ENCODE measurements at places on chromosomes 1 and 21.
A peak's percentile ranks its signal among the peaks of the same experiment; 100 is the strongest.

DNA sequence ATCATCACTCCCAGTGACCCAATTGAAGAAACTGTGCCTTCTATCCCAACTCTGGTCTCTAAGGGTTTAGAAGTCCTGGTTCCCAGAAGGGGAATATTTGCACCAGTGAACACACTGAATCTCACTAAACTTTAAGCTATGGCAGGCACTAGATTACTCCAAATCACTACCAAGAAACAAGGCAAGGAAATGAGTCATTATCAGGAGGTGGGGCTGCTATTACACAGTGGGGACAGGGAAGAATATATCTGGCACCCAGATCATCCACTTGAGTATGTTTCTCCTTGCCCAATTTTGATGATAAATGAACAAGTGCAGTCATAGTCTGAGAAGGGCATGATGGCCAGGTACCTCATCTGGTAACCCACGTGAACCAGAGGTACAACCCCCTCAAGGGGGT is 7.0 kb downstream of the MRPL9 start:
- DNase-seq: no peak

DNA sequence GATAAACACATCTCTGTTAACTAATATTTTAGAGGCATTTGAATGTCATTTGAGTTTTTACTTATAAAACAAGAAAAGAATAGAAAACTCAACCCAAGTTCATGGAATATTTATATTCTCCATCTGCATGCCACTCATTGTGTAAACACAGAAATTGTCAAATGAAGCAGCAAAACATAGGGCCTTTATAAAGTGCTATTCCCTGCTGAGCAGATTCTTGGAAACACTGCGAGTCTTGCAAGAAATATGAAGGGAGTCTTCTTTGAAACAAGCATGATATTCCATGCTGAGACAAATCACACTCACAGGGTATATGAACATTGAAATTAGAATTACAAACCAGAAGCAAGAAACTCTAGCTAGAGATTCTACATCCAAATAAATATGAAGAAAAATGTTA is 655.8 kb downstream of the BRINP3 start:
- no peak for DNase-seq

DNA sequence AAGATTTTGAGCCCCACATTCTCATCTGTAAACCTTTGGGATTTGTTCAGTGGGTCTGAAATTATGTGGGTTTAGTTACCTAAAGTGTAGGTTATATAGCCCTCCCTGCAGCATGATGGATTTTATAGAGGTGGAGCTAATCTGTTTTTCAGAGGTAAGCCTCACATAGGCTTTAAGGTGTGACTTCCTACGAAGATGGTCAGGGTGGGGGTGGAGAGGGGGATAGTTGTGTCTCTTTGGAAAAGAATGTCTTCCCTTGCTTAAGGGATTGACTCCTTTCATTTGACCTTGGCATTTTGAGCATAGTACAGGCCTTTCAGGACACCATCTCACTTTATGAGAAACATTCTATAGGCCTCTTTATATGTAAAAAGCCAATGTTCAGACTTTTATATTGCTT is 3.4 kb downstream of the CACHD1 start:
- DNase-seq: no peak

DNA sequence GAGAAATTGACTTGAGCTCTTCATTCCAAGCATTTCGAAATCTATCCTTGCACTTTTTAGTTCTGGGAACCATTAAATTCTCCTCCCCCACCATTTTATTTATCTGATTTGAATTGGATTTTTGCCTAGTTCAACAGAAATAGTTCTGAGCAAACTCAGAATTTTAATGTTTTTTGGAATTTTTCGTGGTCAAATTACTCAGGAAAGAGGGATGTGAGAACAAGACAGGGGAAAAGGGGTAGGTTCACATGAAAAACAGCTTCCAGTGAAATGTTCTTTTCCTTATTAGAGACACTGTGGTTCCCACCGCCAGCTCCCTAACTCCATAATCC is 5.7 kb upstream of the ZNF697 start:
- DNase-seq: no peak

DNA sequence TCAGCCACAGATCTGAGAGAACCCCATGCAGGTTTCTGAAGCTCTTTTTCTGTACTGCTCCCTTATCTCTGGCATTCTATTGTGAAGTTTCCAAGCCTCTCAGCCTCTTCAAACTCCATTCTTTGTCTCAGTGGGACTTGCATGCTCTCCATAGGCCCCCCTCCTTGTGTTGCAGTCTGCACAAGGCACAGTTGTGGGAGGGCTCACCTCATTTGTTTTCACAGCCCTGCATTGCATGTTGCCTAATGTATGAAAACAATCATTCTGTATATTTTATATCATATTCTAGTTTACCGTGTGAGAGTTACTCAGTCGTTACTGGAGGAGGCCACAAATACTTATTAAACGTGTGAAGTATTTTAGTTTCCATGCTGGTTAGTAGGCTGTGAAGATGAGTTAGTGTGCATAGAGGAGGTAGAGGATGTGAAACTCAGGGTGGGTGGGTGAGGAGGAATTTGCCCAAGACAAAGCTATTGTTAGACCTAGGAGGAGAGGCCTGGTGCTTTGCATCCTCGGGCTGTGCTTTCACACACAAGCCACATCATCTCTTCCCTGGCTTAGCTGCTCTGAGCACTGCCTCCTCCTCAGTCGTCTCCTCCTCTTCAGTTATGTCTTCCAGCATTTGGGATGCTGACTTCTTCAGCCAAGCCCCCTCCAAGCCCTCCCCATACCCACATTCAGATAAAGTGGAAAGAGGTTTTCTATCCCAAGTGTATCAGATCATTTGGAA is 7.8 kb upstream of the CHI3L2 start:
- DNase-seq: peak; percentile 87

DNA sequence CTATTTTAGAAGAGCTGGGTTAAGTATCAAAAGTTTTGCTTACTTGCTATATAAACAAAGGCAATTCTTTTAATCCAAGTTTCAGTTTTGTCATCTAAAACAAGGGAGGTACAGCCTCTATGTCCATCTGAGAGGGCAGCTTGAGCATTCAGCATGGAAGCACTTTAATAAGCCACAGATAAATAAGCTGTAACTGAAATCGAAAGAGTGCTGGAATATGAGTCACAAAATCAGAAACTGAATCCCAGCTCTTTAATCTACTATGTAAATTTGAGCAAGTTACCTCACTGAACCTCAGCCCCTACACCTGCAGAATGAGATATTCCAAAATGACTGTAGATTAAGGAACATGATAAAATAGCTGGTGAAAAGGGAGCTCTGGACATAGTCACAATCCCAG is 80.0 kb upstream of the HP1BP3 start:
- no peak for DNase-seq

GRCh38 chr1:111474106-111474505 is 322 bp downstream of the C1orf162 start:
- no peak for DNase-seq

GRCh38 chr1:228982637-228983036 is 247.4 kb downstream of the RHOU start:
- DNase-seq: no peak

DNA sequence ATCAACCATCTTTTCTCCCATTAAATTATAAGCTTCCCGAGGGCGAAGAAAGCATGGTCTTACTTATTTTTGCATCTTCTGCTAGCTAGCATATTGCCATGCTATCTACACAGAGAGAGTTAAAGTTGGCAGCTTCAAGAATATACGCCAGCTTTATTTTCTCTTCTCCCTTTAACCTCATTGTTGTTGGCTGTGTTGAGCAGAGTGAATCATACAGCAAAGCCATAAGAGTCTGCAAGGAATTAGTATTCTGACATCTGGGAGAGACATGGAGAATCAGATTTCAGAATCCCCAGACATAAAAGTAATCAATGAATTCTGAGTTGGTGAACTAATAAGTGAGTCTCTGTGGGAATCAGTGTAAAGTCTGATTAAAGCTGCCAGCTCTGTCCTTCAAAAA is 649.6 kb upstream of the PTBP2 start:
- DNase-seq: no peak

DNA sequence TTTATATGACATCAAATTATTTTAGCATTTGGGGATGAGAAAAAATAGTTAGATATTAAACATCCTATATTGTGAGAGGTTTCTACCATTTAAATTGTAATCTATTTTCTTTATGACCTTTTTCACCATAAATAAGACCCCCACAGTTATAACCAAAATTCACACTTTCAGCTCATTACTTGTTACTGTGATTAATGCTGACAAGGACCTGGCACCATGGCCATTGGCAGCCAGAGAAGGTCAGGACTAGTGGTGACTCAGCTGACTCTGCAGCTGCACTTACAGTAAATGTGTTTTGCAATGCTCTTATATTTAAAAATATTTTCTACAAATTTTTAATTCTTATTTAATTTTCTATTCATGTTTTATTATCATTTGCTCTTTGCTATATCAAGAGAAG is 133.3 kb upstream of the C1orf105 start:
- no peak for DNase-seq

DNA sequence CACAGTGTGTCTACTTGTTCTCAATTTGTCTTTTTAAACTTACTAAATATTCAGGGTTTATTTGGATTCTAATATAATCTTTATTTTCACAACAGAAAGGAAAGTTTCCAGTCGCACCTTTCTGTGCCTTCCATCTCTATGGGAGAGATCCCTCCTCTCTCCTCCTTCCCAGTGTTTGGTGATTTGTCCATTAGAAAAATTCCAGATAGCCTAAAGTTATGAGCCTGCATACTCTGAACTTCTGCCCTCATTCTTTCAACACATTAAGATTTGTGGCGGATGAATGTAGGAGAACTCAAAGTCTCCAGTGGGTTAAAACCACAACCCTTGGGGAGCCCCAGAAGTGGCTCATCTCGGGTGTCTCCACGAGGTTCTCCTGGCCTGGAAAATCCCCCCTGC is 3.6 kb downstream of the NHLH2 start:
- no peak for DNase-seq

DNA sequence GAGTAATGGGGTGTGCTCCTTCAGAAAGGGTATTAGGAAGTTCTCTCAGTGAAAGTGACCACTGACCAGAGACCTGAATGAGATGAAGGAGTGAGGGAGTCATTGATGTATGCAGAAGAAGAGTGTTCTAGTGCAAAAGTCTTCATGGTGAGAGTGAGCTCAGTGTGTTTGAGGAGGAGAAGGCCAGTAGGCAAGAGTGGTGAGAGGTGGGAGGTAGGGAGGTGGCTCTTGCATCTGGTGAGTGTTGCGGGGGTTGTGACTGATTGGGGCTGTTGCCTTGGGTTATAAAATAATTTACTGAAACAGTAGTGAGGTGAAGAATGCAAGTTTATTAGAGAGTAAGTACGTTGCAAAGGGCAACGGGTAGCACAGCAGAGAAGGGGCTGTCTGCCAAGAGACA is 26.2 kb downstream of the FMN2 start:
- DNase-seq: no peak

DNA sequence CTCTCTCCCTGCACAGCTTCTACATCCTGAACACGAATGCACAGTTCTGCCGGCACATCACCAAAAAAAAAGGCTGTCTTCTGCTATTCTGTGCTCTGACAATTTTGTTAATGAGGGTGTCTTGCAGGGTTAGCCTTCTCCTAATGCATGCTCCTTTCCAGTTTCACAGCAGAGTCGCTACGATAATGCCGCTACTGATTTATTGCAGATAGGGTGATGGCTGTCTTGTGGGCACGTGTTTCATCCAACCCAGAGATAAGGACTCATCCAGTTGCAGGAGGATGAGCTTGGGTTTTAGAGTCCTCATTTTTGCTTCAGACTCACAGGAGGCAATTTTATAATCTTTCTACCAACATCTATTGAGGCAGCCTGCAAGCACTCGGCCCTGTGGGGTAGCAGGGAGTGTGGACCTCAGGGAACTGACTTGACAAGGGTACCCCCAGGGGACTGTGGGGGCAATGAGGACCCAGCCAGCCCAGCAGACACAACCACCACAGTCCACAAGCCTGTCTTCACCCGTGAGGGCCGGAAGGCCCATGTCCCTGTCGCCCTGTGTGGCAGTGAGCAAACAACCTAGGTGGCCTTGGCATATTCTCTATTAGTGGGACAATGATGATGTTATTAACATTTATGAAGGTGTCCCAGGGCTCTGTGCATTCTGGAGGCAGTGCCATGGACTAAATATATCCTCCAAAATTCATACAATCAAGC is 15.4 kb upstream of the UTS2 start:
- DNase-seq: no peak

- no peak for DNase-seq
Observed at GRCh38 chr1:208988811-208989222, 594.7 kb upstream of the CAMK1G start.

DNA sequence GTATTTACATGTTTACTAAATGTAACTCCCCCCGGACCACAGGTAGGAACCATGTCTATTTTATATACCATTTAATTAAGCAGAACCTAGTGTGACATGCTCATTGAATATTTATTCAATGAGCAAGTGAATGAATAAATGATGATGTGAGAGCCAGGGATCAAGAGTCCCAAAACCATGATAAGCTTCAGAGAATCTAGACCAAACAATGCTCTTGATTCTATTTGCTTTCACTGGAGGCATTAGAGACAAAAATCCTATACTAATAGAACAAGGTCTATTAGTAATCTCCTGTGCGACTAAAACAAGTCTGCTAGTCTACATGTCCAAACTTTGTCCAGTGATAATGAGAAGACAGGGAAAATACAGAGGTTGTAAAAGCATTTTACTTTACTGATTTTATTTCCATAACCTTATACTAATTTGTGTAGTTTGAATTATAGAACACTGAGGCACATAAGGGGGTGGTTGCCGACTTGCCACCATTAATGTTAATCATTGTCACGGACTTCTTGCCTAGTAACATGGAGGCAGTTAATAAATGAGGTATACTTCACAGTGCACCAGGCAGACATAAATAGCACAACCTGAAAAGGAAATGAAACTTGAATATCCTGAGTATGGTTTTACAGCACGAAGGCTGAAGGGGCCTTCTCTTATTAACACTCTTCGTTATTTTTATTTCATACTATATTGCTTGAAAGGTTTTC is 69.8 kb downstream of the TBX15 start:
- no peak for DNase-seq

DNA sequence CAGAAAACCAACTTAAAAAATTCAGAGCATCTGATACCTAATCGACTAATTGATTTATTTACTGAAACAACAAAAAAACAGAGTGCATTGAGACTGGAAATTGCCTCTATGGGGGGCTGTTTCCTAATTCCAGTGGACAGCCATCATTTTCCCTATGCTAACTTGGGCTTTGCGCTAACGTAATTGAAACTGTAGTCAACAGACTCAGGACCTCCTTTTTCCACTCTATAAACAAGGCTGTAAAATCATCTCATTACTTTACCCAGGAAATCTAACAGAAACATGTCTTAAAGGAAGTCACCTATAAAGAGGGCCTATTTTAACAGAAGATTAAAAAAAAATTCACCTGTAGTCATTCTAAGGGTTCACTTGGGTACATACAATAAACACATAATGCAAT is 2.1 kb downstream of the ERG start:
- no peak for DNase-seq

- peak; percentile 11 for DNase-seq
Observed at GRCh38 chr1:178819123-178819522, 51.8 kb downstream of the ANGPTL1 start.

DNA sequence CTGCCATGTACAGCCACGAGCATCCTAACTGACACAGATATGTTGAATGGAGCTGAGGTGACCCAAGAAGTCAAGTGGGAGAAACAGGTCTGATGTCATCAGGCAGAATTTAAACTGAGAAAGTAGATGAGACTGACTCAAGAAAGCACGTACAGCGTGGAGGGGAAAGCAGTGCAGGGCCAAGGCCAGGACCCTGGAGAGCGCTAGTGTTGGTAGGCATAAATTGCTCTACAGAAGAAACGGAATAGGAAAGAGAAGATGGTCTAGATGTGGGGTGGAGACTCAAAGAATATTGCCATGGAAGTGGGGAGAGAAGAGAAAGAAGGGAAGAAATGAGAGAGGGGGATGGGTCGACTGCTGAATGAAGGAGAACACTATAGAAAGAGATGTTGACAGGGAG is 45.3 kb upstream of the GJB5 start:
- peak; percentile 59 for DNase-seq
